ENCODE measurements at places on chromosomes 13 and 19.
A peak's percentile ranks its signal among the peaks of the same experiment; 100 is the strongest.

GRCh38 chr19:28351761-28352160, 861.2 kb downstream of the UQCRFS1 start:
- no peak for DNase-seq

DNA sequence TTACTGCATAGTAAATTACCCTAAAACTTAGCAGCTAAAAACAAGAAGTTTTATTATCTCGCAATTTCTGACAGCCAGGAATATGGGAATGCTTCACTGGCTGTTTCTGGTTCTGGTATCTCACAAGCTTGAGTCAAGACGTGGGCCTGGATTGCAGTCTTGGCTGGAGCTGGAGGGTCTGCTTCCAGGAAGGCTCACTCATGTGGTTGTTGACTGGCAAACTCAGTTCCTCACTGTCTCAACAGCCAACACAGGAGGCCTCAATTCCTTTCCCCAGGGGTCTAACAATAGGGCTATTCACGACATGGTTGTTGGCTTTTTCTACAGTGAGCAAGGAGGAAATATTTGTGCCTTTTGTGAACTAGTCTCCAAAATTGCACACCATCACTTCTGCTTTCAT, 146.3 kb downstream of the GPC5 start:
- DNase-seq, result no peak

DNA sequence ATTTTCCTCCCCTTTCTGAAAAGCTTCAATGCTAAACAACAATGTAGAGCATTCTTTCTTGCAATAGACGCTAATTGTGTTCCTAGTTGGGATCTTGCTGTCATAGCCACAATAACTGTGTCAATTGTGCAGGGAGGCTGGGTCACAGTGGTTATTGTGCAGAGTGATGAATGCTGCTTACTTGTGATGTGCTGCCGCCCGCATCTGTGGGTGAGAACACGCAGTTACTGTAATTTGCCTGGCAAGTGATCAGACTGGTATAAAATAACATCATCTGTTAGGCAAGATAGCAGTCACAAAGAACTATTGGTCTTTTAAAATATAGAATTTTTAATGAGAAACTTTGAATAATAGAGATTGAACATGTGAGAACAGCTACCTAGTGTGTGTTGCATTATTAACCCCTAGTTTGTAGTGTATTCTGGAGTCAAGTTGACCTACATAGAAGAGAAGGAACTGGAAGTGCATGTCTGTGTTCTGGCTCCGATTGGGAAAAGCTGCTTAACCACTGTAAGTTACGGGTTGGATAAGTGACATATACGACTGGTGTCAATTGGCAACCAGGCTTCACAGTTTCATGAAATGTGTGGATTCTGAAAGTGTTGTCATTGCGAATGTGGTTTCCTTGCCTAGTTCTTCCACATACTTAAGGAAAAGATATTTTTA, 43.6 kb downstream of the SLAIN1 start:
- DNase-seq, result no peak

DNA sequence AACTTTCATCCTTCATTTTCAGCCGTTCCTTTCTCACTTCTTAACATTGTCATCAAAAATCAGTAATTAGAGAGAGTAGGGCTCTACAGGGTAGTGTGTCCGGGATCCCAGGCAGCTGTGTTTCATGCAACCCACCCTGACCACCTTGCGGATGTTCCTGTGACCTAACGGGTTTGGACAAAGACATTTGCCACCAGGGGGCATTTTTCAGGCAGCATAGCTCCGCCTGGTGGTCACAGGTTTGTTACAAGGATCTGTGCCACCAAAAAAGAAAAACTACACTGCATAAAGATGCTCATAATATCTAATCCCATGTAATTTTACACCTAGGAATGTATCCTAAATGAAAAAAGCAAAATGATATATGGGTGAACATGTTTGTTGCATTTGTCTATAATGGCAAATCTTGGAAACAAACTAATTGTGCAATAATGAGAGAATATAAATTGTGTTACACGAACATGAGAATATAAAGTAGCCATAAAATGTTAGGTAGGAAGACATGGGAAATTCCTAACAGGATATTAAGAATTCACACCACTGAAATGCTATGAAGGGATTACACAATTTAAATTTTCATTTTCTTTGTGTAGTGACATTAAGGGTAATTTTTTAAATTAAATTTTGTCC, 123.0 kb downstream of the SLC7A1 start:
- peak; percentile 16 for DNase-seq

DNA sequence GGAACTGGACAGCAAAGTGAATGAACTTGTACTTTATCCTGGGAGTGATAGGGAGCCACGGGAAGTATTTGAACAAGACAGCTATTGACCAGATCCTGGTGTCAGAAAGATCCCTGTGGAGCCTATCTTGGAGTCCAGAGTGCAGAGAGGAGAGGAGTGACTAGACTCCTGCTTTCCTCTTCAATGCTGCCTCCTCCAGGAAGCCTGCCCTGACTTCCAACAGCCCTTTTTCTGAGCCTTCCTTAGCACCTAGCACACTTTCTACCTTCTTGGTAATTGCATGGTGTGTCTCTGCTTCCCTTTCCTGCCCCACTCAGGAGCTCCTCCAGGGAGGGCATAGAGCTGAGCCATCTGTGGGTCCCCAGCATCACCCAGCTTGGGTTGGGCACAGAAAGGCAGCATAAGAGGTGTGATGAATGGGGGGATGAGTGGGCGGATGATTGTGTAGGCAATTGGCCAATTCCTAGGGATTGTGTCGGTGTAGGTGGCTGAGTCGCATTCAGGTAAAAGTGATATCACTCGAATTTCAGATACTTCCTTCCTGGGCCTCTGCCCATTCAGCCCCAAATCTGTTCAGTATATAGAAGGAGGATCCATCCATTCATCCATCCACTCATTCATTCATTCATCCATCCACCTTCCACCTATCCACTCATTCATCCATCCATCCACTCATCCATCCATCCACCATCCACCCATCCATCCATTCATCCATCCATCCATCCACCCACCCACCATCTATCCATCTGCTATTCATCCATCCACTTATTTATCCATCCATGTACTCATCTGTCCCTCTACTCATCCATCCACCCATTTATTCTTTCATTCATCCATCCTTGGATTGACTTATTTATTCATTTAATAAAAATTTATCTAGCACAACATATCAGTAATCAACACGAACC, 26.9 kb downstream of the CYP4F22 start:
- no peak for DNase-seq

GRCh38 chr19:1016647-1017114, 4.2 kb downstream of the TMEM259 start:
- DNase-seq, result no peak

DNA sequence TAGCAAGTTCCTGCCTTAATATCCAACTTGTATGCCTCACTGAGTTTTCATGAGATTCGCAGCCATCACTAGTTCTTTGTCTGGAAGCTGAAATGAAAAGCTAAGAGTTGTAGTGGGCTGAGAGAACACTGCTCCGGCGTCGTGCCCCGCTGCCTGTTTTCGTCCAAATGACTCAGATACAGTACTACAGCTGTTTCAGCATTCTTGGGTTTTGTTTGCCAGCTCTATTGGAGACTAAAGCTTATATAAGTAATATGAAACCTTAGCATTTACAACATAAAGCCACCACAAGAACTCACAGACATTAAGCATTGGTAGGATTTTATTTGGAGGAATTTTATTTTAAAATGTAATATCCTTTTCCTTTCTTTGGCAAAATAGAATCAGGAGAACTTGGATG, 299.7 kb downstream of the DLEU7 start:
- DNase-seq, result no peak

GRCh38 chr19:46080561-46080960, 39.8 kb upstream of the IGFL4 start:
- DNase-seq, result peak; percentile 85

GRCh38 chr13:23399347-23399746, 34.2 kb downstream of the SACS start:
- DNase-seq, result no peak

DNA sequence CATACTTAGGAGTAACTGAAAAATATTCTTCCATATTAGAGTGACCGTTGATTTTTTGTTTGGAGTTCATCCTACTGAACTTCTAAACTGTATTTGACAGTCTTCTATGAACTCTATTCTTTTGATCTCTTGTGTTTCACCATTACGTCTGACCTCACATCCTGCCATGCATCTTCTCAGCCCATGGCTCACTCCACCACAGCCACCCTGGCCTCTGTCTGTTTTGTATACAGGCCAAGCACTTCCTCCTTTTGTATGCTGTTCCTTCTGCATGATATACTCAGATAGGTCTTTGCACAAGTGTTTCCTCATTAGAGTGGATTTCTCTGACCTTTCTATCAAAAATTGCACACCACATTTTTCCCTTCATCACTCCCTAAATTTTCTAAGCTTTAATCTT, 119.9 kb downstream of the MAB21L1 start:
- no peak for DNase-seq

GRCh38 chr13:97255515-97256021, 33.4 kb downstream of the MBNL2 start:
- DNase-seq, result no peak

DNA sequence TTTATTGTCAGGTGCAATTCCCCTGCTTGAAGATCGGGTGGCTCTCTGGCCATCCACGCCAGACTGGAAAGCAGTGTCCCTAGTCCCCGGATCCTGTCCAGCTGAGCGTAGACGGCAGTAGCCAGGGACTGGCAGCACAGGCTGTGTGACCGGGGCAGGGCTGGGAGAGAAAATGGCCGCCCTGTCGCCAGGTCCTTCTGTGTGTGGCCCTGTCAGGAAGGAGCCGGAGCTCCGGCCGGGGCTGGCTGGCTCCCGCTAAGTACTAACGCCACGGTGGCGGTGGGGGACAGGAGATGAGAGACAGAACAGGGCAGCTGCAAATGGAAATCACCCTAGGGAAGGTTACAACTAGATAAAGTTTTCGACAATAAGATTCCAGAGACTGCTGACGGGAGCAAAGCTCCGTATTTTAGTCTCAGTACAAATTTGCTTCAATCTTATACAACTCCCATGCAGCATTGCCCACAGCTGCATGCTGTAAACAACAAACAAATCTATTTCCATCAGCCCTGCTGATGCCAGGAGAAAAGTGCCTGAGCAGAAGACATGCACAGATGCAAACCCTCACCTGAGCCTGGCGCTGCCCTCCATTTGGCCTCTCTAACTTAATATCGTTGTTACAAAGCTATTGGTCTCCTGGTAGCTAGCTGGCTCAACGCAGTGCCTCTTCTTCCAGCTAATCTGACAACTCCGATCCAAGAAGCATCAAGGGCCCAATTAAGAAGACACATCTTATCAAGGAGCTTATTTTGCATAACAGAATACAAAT, 253.0 kb downstream of the TSHZ3 start:
- no peak for DNase-seq

GRCh38 chr13:111344471-111345191, 24.2 kb downstream of the TEX29 start:
- DNase-seq, result peak; percentile 49

DNA sequence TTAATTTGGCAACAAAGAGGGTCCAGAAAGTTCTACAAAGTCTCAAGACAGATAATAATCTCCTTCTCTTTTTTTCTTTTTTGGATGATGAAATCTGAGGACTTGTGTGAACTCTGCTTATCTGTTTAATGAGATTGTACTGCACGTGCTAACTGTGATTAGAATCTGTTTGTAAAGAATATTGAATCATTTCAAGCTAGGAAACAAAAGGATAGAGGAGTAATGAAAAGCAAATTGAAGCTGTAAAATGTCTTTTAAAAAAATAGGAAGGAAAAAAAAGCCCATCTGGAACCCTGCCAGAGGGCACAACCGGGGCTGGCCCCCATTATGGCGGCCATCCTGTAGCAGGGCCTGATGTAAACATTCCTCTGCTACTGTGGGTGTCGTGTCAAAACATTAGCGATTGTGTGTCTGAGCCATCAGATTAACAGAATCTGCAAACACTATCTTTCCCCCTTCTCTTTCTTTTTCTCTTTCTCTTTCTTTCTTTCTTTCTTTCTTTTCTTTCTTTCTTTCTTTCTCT, 83.0 kb downstream of the FLT1 start:
- DNase-seq, result no peak

DNA sequence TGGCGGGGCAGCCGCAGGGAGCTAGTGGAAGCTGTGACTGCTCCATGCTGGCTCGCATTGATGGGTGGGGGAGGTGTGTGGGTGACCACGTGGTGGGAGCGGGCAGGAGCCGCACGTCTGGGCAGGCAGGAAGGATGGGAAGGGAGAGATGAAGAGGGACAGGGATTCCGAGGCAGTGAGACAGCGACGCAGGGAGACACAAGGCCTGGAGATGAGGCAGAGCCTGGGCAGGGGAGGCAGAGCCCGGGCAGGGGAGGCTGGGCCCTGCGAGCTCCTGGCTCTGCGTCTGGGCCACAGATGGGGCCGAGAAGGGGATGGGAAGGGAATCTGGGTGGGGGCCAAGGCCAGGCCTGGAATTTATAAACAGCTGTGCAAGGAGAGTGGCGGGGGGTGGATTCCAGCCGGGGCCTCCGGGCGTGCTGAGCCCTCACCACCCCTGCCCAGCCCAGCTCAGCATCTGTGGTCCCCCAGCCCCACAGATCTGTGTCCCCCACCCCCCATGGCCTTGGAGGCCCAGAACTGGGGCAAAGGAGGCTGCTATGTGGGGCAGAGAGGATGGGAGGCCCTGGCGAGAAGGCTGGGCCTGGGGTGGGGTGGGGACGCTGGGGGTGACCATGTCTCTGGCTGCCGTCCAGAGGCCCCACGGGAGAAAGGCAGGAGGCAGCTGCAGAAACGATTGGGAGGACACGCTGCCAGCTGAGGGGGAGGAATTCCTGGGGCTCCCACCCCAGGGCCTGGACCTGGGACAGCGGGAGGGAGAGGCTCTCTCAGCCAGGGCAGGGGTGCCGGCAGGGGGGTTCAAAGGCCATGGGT, 6.0 kb downstream of the EHD2 start:
- DNase-seq, result no peak

- DNase-seq, result no peak
These were observed 51.9 kb upstream of the C1QTNF9 start for GRCh38 chr13:24257497-24257896.

- peak; percentile 78 for DNase-seq
These were observed 334.8 kb upstream of the OBI1 start for GRCh38 chr13:78993792-78994191.

GRCh38 chr13:51230477-51231105, 8.4 kb downstream of the FAM124A start:
- DNase-seq, result no peak

DNA sequence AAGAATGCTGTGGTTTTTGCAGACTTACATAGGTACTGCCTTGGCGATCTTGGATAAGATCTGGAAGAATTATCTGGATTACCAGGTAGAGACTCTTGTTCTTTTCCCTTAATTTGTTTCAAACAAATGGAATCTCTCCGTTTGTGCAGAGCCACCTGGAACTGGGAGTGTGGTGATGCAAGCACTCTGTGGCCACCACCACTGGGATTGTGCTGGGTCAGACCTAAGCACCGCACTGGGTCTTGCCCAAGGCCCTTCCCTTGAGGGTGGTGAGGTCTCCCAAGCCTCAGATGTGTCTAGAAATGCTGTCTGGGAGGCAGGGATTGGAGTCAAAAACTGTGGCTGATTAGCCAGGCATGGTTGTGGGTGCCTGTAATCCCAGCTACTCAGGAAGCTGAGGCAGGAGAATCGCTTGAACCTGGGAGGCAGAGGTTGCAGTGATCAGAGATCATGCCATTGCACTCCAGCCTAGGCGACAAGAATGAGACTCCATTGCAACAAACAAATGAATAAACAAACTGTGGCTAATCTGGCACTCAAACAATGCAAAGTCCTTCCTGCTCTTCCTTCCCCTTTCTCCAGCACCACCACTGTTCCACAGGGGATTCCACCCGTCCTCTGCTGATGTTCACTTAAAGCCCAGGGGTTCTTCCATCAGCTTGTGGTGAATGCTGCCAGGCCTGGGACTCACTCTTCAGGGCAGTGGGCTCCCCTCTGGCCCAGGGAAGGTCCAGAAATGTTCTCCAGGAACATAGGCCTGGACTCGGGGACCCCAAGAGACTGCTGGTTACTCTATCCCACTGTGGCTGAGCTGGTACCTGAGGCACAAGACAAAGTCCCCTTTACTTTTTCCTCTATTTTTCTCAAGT, 10.8 kb upstream of the CEACAM1 start:
- no peak for DNase-seq

Data from NCI-H146 (cell line).